Nephron progenitor cell (in vitro differentiated cells): ENCODE measurements at places on chromosomes 1 and 21.

DNA sequence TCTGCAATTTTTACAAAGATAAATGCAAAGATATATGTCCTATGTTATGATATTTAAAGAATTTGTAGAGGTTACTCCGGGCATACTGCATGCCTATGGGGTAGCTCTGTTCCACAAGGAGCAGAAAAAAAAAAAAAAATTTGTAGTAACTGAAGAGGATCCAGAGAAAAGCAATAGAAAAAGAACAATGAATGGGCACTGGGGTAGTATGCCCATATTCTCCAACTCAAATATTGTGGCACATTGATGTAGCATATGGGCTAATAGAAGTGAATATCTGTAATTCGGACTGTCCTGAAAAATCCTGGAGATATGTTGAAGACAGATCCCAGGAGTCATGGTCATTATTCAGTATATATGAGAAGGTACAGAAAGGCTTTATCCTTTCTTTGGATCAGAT lies 1.1 kb upstream of the AKIRIN1 start:
- no peak for DNase-seq

DNA sequence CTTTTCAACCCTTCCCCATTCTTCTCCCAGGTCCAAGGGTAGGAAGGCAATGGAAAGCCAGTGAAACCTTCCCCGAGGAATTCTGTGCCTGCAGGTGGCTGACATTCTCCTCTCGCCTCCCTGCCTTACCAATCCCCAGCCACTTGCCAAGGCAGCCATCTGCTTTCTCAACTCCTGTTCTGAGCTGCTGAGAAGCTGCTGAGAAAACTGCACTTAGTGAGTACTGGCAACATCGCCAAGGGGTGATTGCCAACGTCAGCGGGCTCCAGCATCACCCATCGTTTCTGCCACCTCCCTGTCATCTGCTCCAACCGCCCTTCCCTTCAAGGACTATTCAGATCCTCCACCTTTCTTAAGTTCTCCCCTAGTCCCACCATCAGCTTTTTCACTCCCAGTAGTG lies 106.0 kb downstream of the PTPRU start:
- DNase-seq: no peak

GRCh38 chr1:2629627-2630497 lies 3.0 kb downstream of the MMEL1 start:
- DNase-seq: no peak

DNA sequence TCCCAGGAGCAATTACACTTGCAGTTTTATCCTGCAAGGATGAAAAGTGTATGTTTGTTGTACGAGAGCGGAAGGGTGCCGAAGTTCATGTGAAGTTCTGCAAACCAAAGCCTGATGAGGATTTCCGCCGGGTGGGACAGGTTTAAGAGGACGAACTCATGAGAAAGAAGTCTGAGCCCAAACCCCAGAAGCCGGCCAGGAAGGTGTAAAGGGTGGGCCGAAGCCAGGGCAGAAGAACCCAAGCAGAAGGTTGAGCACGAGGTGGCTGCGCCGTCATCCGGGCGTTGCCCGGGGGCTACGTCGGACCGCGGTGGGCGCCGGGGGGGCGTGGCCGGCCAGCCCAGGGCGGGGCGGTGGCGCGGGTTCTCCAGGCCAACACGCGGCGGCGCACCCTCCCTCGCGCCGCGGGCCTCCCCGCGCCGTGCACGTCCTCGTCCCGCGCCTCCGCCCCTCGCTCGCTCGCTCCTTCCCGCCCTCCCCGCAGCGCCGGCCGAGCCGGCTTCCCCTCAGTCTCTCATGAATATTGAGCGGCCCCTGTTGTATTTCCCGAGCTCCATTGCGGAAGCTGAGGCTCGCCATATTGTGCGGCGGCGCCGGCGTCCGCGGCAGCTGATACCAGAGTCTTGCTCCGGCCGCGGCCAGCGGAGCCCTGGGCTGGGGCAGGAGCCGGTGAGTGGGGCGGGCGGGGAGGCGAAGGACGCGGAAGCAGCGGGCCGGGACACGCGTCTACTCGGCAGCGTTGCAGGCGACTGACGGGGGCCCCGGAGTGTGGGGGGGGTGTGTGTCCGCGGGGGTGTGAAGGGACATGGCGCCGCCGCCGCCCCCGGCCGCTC lies at the start of gene RNF2:
Gene RNF2 (plus strand): TSS at position 578 of the 833 bp plus-strand sequence. CDS start 41,996 bp downstream, outside the sequence.
- peak; percentile 85 for DNase-seq

- DNase-seq: peak; percentile 97
These were observed 9.8 kb upstream of the CDC20 start for GRCh38 chr1:43348809-43349593.

DNA sequence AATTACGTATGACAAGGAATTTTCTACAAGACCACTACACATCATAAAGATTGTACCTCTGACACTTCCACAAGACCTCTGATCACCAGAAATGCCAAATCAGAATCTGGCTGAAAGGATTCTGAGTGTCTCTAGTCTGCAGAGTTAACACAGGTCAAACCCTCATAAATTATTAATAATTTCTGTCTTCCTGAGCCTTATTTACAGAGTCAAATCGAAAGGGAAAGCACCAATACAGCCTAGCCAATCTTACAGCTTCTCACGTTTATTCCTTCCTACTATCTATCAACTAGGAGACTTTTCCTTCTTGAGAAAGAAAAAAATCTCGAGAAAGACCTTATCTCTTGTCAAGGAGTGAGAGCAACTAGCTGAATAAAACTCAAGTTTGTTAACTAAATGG lies 2151.6 kb downstream of the MRPL39 start:
- DNase-seq: no peak

DNA sequence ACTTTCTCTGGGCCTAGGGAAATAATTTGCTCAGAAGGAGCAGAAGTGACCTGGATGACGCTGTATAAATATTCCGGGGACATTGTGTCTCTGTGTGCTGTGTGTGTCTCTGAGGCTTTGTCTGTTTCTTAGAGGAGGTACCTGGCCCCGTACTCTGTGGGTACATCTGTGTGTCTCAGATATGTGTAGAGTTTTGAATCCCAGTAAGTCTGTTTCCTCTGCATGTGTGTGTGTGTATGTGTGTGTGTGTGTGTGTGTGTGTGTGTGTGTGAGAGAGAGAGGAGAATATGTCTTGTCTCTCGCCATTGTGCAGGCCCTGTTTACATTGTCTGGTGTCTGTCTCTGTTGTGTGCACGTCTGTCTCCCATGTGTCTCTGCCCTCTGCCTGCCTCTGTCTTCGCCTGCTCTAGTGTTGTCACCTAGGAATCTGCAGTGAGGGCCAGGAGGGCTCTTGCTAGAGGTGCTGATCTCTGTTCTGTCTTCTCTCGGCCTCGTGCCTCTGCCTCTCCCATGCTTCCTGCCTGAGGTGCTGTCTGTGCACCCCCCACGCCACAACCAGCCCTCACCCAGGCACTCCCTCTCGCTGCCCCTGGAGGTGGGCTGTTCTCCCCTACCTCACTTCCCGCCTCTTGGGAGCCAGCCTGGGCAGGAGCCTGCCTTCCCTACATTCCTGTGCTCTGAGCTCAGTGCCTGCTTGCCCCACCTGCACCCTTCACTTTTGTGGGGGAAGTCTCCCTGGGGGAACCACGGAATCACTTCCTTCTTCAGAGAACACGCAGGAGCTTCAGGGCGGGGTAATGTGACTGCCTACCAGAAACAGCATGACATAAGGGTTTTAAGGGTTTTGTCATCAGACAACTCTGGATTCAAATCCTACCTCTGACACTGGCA lies 5.9 kb downstream of the MAP7D1 start:
- DNase-seq: no peak

GRCh38 chr1:152967201-152967600 lies 3.2 kb upstream of the SPRR4 start:
- no peak for DNase-seq

- DNase-seq: no peak
These were observed 12.7 kb downstream of the UBE2J2 start for GRCh38 chr1:1260843-1261560.

DNA sequence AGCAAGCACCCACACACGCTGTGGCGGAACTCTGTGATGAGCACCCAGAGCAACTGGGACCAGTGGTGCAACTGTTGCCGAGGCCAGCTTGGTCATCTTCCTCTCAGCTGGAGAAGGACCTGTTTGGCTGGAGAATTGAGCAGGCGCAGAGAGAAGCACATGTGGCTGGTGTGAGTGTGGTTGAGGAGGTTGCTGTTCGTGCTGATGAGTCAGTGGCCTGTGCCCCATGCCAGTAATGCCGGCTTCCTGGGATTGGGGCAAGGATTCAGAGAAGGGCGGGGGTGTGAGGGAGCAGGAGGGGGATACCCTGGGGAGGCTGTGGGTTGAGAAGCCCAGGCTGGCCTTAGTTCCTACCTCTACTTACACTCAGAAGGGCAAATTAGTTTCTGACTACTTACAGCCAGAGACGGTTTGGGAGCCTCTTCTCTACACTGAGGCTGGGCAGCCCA lies 57.5 kb upstream of the EPS8L3 start:
- DNase-seq: no peak

DNA sequence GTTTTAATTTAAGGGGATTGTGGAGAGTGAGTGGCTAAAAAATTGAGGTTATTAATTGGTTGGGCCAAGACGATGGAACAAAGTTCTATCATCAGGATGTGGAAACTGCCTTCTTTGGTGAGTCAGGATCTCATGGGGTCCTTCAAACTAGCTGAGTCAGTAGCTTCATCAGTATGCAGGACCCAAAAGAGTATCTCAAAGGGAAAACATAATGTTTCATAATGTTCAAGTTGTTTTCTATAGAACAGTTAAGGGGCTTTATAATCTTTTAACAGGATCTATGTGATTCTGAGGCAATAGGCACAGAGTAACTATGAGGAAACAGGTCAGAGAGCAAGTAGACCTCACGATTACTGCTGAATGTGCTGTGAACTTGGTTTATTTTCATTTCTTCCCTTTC lies 3.2 kb upstream of the OLFML2B start:
- DNase-seq: no peak

- no peak for DNase-seq
These were observed 144.1 kb downstream of the PLXNA2 start for GRCh38 chr1:208100106-208100505.

GRCh38 chr1:151680826-151681225 lies 35.8 kb downstream of the CELF3 start:
- no peak for DNase-seq

DNA sequence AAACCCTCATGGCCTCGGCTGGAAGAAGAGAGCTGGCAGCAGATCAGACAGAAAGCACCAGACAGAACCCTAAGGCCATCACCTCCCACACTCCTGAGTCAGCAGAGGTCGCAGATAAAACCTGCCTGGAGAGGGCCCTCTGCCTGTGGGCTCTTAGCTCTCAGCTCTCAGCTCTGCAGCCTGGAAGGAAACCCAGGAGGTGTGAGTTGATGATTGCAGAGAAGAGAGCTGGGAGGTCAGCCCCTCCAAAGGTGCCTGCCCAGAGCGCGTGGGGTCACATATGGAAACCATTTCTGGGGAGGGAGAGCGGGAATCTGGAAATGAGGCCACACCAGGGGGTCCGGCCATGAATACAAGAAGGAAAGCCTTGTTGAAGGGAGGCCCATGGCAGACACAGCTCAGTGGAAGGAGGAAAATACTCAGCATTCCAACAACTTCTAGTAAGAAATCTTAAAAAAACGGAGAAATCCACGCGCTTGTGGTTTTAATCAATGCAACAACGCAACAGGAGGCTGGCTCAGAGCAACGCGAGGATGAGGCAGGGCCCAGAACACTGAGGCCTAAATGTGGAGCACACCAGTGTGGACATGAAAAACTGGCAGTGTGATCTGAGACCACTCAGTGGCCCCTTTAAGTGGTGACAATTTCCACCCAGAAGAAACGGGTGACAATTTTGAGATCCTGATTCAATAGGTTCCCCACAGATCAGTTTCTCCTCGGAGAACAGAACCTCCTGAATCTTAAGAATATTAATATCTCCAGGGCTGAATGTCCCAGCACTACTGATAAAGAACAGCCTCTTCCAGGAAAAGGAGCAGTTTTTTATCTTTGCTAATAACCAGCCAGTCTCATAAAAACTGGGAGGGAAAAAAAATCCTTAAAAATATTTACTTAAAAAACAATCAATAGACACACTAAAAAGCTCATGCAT lies 45.7 kb downstream of the PSMG1 start:
- peak; percentile 45 for DNase-seq

DNA sequence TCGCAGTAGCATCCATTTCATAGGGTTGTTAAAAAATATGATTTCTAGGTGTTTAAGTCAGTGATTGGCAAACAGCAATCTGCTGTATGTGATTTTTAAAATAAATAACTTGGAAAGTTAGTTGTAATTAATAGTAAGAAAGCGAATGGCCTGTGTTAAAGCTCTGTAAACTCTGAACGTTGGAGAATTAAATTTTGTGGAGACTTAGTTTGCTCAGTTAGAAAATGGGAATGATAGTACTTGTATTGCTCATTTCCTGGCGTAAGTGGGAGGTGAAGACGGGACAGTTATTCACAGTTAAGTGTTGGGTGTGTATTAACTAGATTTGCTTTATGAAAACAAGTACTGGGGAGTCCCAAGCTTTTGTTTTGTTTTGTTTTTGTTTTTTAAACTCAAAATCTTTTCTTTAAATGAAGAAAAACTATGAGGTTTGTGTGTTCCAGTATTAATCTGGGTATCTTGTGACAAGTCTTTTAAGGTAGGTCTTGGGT lies 995 bp downstream of the CACYBP start:
- DNase-seq: no peak

DNA sequence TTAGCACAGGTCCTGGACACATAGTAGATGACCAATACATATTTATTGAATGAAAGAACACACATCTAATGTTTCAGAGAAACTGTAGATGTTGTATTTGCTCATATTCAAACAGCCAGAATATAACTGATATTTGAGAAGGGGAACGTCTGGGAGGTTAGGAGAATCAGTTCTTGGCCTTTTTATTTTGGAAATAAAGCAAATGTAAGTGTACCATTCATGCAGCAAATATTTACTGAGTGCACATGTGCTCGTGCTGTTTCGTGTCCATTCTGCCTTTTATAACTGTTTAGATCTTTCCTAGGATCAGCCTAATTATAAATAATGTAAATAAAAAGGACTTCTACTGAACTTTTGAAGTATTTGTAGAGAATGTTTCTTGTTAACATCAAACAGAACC lies 103.8 kb downstream of the GREM2 start:
- DNase-seq: no peak

DNA sequence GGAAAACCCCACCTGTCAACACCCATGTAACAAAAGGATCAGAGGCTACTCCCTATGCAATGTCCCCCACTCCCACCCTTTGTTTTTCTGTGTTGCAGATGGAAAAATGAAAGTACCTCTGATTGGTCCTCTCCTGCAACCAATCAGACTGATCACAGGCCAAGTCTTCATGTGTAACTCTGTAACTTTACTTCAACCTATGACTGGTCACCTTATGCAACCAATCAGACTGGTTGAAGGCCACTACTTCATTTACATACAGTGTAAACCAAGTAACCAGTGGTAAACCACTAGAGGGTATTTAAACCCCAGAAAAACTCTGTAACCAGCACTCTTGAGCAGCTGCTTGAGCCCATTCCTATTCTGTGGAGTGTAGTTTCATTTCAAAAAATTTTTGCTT lies 266.3 kb upstream of the OLFM3 start:
- no peak for DNase-seq

GRCh38 chr1:163361123-163361934 lies 39.6 kb downstream of the NUF2 start:
- DNase-seq: peak; percentile 18

- no peak for DNase-seq
These were observed 146.6 kb downstream of the ROR1 start for GRCh38 chr1:63920154-63921117.

GRCh38 chr1:165854101-165854845 lies 26.9 kb downstream of the UCK2 start:
- no peak for DNase-seq
